NCI-H1436 treated with DMSO at 0.1 percent for 48 hours (cell line): ENCODE measurements at places on chromosomes 7 and 10.

GRCh38 chr10:108629834-108630233 is 1293.5 kb downstream of the XPNPEP1 start:
- DNase-seq: no peak

DNA sequence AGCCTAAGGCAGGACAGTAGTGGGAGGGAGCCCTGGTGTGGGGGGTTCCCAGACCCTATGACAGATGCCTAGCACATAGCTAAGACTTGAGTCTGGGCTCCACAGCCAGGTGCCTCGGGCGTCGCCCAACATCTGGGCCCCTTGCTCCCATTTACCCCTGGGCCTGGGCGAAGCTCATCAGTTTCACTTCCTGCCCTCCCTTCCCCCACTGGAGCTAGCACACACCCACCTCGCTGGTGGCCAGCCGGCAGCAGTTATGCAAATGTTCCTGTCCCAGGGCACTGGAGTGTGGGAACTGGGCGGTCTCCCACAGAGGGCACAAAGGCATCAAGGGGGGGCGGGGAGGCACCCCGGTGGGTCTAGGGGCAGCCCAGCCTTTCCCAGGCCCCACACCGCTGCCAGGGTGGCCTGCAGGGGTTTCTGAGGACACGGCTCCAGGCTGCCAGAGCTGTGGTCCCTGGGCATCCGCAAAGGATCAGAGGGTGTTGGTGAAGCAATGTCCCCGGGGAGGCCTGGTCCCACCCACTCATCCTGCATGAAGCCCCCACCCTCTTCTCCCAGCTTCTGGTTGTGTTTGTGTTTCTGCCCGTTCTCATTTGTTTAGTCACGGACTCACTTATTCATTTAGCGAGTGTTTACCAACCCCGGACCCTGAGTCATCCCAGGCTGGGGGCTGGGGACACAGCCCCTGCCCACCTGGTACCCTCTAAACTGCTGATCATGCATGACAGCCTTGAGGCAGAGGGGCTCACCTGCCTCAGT is 20.4 kb downstream of the SH2B2 start:
- peak; percentile 21 for DNase-seq

DNA sequence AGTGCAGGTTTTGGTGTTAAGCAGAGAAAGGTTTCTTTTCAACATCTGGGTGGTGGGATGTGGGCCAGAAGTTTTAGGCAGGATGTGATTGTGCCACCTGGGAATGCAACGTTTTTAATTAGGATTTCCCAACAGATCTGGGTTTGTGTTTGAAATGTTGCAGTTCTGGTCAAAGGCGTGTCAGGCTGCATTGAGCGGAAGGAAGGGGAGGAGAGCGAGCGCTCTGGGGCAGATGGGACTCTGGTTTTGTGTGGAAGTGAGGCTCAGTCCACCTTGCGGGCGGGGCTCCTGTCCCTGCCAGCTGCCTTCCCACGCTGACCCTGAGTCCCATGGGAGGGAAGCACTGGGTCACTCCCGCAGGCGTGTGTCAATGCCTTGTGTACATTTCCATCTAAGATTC is 767.7 kb downstream of the KCNMA1 start:
- no peak for DNase-seq

DNA sequence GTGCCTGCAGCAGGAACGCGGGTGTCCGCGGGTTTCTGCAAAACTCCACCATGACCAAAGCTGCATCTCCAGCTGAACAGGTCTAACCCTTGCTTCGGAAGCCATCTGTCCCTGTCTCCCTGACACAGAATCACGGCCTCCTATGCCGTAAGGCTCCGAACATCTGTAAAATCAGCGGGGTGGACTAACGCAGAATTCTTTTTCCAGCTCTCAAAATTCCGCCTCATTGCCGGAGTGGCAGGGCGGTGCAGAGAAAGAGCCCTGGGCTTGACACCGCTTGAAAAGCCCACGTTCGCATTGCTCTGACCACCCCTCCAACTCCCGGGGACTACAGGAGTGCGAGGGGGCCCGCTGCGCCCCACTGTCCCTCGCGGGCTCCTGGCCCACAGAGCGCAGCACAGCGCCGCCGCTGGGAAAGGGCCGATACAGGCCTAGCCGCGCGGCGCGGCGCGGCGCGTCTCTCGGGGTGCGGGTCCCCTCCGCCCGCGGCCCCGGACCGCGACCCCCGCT is 409 bp downstream of the DNMBP start:
- no peak for DNase-seq

GRCh38 chr7:952548-953441 is 1.7 kb downstream of the ADAP1 start:
- DNase-seq: no peak

- DNase-seq: no peak
These were observed 103.5 kb upstream of the PDLIM1 start for GRCh38 chr10:95394161-95394880.

DNA sequence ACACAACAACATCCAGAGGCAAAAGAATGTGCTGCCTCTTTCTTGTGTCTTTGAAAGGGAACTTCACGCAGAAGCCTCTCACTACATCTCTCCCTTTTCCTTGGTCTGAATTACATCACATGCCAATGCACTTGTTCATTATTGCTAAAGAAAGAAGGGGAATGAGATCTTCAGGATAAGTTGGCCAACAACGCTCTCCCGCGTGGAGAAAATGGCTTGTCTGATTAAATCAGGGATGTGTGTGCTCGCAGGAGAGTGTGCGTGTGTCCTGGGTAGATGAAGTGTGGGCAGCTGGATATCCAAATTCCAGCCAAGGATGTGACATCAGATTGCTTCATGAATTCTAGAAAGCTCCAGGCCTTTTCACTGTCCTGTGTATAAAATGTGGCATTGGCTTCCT is 541.6 kb upstream of the FZD8 start:
- no peak for DNase-seq
